Activated CD4-positive, alpha-beta T cell treated with anti-CD3 and anti-CD28 coated beads for 24 hours (primary cell): ENCODE measurements at places on chromosomes 11 and 22.

DNA sequence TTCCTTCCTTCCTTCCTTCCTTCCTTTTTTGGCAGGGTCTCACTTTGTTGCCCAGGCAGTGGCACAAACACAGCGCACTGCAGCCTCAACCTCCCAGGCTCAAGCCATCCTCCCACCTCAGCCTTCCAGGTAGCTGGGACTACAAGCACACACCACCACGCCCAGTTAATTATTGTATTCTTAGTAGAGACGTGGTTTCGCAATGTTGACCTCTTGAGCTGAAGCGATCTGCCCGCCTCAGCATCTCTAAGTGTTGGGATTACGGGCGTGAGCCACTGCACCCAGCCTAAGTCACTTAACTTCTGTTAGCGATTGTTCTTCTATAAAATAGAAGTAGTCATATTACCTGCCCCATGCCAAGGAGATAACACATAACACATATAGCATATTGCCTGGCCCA is 2.8 kb upstream of the SYTL2 start:
- no peak for DNase-seq

GRCh38 chr22:32075997-32076760 is 33.1 kb downstream of the SLC5A1 start:
- no peak for DNase-seq

- no peak for DNase-seq
These were observed 743.4 kb upstream of the CNTN5 start for GRCh38 chr11:98277251-98277912.

GRCh38 chr11:74923125-74923524 is 25.8 kb downstream of the XRRA1 start:
- no peak for DNase-seq
